Fibroblast of villous mesenchyme (primary cell): ENCODE measurements at places on chromosomes 11 and 22. TPM values are rescaled to one million over a fixed set of nuclear protein-coding genes. Genes with fewer than 3 reads are reported as not detected.
A peak's percentile ranks its signal among the peaks of the same experiment; 100 is the strongest.

DNA sequence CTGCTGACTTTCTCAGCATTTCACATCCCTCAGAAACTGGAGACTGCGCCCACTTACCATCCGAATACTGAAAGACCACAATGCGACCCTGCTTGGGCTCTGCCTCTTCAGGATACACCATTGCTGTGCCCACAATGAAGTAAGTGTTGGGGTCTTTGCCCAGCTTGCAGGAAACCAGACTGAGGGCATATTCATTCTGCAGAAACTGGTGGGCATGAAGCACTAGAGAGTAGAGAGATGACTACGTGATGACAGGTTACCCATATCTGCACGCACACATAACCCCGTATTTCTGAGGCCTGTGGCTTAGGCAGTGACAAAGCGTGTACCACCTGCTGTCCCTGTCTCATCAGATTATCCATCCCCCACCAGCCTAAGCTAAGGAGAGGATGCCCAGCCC, 14.6 kb upstream of the VWCE start:
- no peak for DNase-seq

DNA sequence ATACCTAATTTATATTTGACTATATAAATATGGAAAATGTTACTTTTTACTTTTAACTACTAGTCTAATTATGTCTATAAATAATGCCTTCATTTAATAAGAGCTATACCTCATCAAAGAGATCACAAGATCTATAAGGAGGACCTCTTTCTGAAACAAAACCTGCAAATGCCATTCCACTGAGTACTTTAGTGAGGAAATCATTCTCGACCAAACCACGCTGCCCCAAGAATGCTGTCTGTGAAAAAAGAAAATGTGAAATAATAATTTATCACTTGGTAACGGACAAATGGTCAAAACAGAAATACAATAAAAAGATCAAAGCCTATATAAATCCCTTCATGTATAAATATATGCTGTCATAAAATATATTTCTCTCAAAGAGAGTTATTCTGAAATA, 301.7 kb downstream of the SBF2 start:
- no peak for DNase-seq

GRCh38 chr11:97229936-97230335, 840.1 kb downstream of the JRKL start:
- DNase-seq, result no peak

Gene C22orf42
- total RNA-seq, result not detected in 2 replicates

- peak; percentile 76 for DNase-seq
Observed at GRCh38 chr11:61152816-61153592, 8.2 kb downstream of the VPS37C start.

Gene CST6
- total RNA-seq, result under 0.01 TPM in 1 of 2 replicates, not detected in the other

DNA sequence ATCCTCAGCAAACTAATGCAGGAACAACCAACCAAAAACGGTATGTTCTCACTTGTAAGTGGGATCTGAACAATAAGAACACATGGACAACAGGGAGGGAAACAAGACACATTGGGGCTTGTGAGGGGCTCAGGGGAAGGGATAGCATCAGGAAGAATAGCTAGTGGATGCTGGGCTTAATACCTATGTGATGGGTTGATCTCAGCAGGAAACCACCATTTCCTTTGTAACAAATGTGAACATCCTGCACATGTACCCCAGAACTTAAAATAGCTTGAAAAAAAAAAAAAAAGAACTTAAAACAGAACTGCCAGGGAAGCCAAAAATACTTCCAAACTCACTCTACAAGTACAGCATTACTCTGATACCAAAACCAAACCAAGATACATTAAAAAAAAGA, 33.8 kb downstream of the CASP4 start:
- DNase-seq, result no peak

DNA sequence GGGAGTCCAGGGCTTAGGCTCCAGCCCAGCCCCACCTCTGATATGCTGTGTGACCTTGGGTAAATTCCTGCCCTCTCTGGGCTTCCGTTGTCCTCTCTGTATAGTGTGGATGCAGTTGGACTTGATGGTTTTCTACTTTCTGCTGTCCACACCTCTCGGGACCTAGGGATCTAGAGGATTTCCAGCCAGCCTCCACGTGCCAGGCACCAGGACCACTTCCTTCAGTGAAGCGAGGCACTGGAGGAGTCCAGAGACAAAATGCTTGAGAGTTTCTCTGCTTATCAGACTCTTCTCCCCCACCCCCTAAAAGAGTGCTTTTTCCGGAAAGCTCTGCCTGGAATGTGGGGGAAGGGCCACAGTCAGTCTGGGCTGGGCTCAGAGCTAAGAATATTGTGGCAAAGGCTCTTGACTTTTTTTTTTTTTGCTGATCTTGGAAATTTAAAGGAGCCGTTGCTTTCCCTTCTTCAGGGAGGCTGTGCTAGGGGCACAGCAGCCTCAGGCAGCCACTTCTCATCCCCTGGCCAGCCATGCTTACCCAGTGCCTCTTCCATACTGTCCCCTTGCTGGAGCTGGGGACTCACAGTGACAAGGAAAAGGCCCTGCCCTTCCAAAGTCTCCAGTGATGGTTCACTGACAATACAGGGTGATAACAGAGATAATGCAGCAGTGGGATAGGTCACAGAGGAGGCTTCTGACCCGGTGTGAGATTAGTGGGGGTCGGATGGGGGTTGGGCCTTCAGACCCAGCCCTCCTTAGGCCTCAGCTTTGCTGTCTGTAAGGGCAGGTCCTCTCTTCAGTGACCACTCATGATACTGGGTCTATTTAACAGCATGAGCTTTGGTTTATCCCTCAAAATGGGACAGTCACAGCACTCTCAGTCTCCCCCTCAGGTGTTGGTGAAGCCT, 2.9 kb upstream of the SERPINH1 start:
- DNase-seq, result peak; percentile 95

GRCh38 chr11:115659061-115659963, 155.1 kb upstream of the CADM1 start:
- DNase-seq, result no peak

Gene KCNJ5
- under 0.01 TPM in 1 of 2 replicates, not detected in the other for total RNA-seq
